ENCODE measurements at places on chromosomes 16 and 17.

DNA sequence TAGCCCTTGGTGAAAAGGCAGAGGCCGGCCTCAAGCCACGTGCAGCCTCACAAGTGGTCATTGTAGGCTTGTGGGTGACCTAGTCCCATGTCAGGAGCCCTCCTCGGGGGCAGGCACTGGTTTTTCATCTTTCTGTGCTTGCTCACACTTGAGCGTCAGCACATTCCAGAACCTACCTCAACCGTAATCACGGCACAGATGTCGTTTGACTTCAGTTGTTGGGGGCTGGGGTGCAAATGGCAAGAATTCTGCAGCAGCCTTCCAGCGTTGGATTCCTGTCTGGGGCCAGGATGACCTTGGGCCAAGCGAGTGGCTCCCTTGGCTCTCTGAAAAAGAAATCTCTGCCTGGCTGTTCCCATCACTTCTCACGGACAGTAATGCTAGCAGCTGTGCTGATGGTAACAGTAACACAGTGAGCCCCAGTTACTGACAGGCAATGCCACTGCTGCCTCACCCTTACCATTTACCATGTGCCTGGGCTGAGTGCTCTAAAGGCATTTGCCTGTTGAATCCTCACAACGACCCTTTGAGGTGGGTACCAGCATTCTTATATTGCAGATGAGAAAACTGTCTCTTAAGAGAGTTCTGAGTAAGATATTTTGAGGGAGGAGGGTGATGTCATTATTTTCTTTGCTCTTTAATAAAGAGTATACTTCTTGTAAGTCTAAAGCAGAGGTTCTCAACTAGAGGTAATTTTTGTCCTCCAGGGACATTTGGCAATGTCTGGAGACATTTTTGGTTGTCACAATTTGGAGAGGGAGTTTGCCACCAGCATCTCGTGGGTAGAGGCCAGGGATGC, 46.5 kb downstream of the KSR1 start:
- DNase-seq = no peak

GRCh38 chr16:30992276-30992780, 7.3 kb downstream of the HSD3B7 start:
- no peak for DNase-seq

DNA sequence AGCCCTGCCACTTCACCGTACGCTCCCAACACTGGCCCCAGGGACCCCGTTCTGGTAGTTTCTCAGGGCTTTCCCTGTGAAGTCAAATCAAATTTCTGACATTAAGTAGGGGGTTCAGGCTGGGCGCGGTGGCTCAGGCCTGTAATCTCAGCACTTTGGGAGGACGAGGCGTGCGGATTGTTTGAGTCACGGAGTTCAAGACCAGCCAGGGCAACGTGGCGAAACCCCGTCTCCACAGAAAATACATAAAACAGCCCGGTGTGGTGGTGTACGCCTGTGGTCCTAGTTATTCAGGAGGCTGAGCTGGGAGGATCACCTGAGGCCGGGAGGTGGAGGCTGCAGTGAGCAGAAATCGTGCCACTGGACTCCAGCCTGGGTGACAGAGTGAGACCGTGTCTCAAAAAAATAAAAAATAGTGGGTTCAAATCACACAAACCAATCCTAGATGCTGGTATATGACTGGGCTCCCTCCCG, 632 bp downstream of the CYBC1 start:
- no peak for DNase-seq

DNA sequence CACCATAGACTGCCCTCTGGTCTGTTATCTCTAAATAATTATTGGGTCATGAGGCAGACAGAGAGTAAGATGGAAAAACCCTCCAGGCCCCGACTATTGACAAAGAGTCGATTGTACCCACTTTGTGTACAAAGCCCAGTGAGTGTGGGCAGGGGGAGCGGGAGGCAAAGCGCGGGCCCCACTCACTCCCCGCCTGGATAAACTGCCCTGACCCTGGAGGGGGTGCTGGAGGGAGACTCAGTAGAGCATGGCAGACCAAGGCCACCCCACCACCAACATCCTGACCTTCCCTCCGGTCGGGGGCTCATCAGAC, 11.2 kb upstream of the CPSF4L start:
- DNase-seq = no peak

DNA sequence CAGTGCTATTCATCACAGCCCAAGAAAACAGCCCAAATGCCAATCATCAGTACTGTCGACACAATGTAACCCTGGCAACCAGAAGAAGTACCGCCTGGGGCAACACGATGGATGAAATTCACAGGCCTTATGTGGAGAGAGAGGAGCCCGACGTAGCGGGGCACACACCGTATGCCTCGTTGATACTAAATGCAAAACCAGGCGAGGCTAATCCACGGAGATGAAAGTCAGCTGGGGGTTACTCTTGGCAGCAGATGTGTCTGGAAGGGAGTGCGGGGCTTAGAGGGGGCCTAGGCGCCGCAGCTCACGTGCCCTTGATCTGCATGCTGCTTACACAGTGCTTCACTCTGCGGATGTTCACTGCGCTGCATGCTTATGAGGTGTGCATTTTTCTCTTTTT, 29.8 kb downstream of the ITGAE start:
- DNase-seq = no peak

DNA sequence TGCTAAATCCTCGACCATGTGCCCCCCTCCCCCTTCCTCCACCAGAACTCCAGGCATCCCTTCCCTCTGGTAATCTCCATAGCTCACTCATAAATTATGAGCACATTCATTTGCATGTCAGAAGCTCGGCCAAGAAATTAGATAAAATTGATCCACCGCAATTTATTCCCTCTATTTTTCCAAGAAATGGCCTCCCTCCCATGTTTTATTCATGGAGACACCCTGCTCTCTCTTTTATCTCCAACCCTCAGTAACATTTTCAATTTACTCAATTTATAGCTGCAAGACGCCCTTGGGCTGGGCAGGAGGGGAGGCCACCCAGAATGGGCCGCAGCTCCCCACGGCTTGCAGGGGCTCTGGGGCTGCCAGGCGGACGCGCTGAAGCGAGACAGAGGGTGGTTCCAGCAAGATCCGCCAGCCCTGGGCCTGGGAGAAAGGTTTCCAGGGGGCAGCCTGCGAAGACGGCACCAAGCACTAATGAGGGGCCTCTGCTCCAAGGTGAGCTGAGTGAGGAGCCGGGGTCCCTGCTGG, 54.7 kb upstream of the ZNF423 start:
- no peak for DNase-seq

DNA sequence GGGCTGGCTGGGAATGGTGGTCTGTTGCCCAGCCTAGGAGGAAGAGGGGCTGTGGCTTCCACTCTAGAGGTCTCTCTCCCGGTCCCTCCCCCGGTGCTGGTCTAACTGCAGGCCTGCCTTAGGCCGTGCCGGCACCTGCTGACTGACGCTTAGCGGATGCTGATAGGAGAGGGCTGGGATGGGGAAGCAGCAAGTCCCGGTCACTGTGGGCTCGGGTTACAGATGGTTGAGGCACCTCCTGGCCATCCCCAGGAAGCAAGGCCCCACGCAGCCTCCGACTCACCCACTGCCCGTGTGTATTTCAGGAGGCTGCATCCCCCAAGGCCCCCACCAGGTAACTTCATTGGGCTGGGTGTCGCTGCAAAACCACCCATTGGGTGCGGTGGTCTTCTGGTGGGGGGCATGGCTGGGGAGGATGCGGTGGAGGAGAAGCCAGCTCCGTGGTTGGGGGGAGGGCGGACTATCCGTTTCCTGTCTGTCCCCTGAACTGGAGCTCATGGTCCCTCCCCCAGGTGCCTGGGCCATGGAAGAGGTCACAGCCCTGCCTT, 278.9 kb downstream of the SEC14L1 start:
- no peak for DNase-seq

- no peak for DNase-seq
Observed at GRCh38 chr16:88731699-88732098, 25.4 kb downstream of the CTU2 start.

- DNase-seq = no peak
Observed at GRCh38 chr16:82937926-82938520, 311.3 kb downstream of the CDH13 start.

DNA sequence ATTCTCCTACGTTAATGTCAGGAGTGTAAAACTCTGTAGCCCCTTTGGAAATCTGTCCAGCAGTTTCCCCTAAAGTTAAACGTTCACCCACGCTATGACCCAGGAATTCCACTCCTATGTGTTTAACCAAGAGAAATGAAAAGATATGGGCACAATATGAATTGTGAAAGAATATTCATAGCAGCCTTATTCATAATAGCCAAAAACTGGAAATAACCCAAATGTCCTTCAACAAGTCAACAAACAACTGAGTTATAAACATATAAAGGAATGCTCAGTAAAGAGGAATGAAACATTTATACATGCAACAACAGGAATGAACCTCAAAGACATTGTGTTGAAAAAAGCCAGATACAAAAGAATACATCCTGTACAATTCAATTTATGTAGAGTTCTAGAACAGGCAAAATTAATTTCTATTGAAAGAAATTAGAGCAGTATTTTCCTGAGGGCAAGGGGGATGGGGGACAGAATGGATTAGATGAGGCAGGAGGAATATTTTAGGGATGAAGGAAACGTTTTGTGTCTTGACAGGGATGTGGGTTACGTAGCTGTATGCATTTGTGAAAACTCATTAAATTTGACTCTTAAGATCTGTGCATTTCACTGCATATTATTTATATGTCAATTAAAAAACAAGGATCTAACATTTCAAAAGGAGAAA, 286.7 kb upstream of the CDH5 start:
- no peak for DNase-seq

- no peak for DNase-seq
Observed at GRCh38 chr17:38657824-38658740, 16.7 kb downstream of the EPOP start.

DNA sequence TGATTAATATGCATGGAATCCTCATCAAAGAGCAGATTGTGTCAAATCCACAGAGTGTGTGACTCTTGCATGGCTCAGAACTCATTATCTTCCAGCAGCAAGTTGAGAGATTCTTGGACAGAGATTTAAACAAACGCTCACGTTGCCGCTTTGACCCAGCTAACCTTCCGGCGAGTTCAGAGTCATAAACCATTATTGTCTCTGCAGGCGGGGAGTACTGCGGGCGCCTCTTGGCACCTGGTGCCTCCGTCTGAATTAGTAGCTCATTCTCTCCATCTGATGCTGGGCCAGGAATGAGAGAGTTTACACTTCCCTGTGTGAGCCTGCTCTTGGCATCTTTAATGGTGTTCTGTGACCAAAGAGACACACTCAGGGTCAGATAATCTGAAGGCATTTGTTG, 138.6 kb upstream of the WSCD1 start:
- no peak for DNase-seq

DNA sequence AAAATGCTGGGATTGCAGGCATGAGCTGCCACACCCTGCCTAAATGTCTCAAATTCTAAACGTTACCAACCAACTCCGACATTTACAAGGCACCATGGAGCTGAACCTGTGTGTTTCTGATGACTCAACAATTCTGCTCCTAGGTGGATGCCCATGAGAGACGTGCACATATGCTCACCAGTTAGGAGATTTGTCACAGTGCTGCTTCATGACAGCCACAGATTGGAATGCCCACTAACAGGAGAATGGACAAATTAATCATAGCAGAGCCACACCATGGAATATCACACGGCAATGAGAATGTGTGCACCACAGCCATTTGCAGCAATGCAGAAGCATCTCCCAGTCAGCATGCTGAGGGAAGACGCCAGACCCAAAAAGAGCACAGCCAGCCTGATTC, 8.0 kb upstream of the KCNG4 start:
- no peak for DNase-seq

- DNase-seq = no peak
Observed at GRCh38 chr16:83813823-83814658, 6.3 kb downstream of the HSBP1 start.

DNA sequence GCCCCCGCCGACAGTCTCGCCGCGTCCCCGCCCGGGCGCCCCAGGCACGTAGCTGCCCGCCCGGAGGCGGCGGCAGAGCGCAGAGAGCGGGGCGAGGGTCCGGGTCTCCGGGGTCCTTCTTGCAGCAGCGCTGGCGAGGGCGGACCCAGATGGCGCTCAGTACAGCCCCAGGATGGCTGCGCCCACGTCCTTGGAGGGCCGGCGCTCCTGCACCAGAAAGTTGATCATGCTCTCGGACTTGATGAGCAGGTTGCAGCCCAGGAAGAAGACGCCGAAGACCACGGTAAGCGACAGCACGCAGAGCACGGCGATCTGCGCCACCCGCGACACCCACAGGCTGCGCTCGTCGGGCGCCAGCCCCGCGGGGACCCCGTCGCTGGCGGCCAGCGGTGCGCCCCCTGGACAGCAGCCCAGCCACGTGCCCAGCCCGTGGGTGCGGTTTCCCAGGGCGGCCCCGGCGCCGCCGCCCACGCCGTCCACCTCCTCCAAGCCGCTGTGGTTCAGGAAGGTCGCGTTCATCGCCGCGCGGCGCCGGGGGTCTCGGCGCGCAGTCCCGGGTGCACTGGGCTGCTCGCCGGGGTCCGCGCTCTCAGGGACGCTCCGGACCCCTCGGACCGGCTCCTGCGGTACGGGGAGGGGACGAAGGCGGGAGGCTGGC, 435 bp downstream of the RPRML start:
- no peak for DNase-seq

- DNase-seq = no peak
Observed at GRCh38 chr16:2511128-2511800, 2.5 kb upstream of the ATP6V0C start.

DNA sequence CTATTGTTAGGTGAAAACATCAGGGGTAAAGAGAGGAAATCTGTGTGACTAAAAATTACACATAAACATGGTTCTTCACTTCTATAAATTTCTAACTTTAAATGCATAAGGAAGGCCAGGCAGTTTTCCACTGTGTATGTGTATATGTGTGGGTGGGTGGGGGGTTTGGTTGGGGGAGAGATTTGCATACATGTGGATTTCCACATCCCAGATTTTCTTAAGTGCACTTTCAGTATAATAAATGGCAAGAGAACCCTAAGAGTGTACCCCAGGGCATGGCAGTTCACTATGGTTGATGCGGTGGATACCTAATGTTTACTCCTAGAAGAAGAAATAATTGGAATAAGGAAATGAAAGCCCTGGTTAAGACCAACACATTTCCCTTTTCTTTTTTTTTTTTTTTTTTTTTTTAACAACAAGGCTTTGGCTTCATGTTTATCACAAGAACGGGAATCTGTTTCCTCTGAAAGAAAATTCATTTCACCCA, 451.8 kb upstream of the CCL2 start:
- no peak for DNase-seq
